ENCODE measurements at places on chromosomes 3 and 15.

- DNase-seq = no peak
These were observed 15.5 kb downstream of the PLA1A start for GRCh38 chr3:119613201-119613600.

DNA sequence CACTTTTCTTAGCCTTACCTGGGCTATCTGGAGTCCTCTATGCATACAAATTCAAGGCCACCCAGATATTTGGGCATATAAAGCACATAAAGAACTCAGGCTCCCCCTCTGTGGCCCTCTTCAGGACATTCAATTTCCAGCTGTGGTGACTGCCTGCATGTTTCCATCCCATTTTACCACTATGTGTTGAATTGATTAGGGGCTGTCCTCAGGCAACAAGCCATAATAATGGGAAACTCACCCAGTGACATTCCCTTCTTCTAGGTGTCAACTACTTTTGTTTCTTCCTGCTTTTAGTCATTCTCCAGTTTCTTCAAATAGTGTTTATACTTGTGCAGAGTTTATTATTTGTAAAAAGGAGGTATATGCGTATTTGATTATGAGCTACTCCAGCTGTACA, 18.0 kb downstream of the NRG4 start:
- no peak for DNase-seq

GRCh38 chr3:124383051-124383450, 347.2 kb upstream of the UMPS start:
- DNase-seq = no peak

GRCh38 chr15:101543926-101544612, 54.6 kb upstream of the PCSK6 start:
- no peak for DNase-seq

DNA sequence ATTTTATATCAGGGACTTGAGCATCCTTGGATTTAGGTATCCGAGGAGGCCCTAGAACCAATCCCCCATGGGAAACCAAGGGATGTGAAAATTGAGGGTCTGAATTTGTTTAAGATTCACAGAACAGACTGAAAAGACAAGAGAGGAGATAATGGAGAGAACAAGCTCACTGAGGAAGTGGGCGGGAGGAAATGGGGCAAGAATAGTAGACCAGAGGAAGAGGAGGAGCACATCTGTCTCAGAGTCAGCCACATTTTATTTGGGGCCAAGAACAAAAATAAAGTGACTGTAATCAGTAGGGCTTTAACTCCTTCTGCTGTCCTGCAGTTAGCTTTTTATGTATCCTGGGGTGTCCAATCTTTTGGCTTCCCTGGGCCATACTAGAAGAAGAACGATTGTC, 63.8 kb downstream of the BLM start:
- no peak for DNase-seq

DNA sequence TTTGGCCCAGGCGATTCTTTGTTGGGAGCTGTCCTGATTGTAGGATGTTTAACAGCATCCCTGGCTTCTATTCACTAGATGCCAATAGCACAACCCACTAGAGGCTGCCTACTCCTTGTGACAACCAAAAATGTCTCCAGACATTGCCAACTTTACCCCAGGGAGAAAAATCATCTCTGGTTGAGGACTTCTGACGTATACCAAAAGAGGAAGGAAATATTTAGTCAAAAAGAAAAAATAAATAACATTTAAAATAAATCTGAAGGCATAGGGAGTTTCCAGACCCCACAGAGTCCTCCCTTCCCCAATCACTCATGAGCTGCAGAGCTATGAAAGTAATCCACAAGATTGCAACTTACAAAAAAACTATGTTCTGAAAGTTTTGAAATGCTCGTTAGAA, 61.0 kb downstream of the MECOM start:
- no peak for DNase-seq

DNA sequence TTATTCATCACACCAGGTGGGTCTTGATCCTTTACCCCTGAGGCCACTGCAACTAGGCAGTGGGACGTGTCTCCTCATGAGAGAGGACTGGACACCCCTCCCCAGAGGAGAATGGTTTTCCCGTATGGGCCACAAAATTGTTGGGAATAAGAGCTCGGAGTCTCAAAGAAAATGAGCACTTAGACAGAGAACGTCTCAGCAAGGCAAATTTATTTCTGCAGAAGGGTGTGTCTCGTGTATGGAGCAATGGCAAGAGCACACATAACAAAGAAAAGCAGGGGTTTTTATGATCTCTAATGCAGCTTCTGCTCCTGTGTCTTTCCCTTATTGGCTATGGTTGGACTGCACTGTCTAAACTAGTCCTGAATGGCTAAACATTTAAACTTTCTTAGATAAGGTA, 803.5 kb downstream of the PLOD2 start:
- DNase-seq = no peak

GRCh38 chr15:43911235-43911781, 84.5 kb downstream of the WDR76 start:
- DNase-seq = no peak

- no peak for DNase-seq
These were observed 20.9 kb upstream of the TEX9 start for GRCh38 chr15:56344336-56344735.

DNA sequence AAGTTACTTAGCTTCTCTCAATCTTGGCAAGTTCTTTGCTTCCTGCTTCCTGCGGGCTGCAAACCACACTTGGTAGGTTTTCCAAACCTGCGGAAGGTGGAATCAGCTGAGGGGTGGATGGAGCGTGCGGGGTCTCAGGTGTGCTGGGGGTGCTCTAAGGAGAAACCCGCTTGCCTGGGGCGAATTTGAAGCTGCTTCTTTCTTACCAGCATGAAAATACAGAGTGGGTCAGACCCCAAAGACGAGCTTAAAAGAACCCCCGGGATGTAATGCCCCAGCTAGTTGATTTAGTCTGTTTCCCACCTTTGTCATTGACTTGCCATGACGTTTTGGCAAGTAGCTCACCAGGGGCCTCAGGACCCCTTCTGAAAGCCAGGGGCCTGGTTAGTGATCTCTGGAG, 28.8 kb upstream of the CORO2B start:
- no peak for DNase-seq

DNA sequence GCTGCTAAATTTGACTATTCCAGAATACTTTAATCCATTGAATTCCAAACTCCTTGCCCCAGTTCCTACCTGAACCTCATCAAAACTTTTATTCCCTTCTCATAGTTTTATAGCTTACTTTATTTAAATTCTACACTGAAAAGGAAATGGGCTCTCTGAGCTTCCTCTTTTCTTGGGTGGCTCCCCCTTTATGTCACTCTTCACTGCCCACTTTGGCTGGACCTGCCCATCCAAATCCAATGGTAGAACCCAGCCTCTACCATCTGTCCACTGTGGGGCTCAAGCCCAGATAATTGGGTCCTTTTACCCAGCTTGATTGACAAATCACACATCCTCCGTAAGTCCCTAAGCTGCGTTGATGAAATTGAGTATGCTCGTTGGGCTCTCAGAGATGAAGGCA, 216.5 kb downstream of the BBX start:
- DNase-seq = no peak

DNA sequence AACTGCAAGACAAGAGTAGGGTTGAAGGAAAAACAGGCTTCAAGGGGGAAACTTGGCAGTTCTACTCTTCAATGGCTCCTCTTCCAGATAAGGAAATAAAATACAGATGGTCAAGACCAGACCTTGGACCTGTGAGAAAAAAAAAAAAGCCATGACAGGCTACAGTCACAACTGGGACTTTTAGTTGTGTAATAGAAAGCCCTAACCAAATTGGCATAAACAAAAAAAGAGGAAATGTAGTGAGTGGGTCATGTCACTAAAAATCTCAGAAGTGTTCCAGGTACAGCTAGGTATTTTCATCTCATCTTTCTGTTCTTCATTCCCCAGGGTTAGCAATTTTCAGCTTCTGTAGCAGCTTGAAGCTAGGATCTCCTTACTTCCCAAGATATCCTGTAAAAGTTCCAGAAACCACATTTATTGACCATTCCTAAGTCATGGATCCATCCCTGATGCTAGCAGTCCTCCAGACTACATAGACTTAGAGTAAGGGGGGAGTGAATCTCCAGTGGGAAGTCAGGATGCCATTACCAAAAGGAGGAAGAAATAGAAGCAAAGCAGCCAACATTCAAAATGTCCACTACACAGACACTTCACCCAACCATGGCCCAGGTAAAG, 61.0 kb upstream of the CSTA start:
- DNase-seq = no peak

DNA sequence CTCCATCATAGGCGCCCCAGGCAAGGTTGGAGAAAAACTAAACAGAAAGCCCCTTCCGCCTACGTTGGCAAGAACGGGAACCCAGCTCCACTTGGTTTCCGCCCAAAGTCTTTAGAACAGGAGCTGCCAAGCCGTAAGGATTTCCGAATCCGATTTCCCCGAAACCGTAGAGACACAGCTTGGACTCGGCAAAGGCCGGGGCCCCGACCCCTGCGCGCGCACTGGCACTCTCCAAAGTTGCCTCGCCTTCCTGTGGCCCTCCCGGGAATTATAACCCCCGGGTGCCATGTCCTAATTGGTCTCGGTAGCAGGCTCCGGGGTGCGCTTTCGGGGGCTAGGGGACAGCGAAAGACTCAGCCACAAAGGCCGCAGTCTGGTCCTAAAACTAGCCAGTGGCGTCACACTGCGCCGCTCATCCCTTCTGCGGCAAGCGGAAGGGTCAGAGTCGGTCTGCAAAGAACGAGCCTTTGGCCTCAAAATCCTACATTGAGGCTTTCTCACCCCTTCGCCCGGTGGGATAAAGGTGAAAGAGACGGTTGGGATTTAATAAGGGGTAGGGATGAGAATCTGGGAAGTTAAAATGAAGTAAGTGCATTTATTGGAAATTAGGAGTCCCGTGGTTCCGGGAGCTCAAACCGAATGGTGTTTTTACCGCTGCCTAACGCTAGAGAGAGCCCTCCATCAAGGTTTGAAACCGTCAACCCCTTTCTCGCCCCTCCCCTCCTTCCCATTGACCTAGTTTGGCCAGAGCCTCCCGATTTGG, 6.8 kb downstream of the BCL6 start:
- peak; percentile 69 for DNase-seq

GRCh38 chr3:30777426-30778113, 116.9 kb downstream of the GADL1 start:
- no peak for DNase-seq

DNA sequence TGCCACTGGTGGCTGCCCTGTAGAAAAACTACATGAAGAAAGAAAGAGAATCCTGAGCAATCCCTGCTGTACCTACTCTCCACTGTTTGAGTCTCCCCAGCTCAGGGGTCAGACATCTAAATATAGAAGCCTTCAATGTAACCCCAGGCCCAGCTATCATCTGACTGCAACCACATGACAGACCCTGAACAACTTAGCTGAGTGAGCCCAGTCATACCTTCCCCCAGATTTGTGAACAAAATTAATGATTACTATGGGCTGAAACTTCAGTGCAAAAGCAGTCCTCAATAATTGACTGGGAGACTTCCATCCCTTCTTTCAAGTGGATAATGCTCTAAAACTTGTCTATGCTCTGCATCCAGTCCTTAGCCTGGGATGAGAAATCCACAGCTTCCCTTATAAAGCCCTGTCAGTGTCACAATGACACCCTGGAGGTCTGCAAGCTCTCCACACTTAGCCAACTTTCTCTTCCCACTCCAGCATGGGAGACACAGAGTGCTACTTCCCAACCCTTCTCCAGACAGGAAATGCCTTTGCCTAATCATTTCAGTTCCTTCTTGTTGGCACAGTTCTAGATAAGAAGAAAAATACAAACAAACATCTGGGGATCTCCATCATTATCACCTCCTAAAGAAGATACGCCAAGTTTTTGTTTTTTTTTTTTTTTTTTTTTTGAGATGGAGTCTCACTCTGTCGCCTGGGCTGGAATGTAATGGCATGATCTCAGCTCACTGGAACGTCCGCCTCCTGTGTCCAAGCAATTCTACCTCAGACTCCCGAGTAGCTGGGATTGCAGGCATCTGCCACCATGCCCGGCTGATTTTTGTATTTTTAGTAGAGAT, 198.5 kb upstream of the GADL1 start:
- no peak for DNase-seq

- DNase-seq = no peak
These were observed 49.4 kb downstream of the MYZAP start for GRCh38 chr15:57640930-57641682.

GRCh38 chr3:188180114-188180513, 26.2 kb downstream of the LPP start:
- DNase-seq = no peak

DNA sequence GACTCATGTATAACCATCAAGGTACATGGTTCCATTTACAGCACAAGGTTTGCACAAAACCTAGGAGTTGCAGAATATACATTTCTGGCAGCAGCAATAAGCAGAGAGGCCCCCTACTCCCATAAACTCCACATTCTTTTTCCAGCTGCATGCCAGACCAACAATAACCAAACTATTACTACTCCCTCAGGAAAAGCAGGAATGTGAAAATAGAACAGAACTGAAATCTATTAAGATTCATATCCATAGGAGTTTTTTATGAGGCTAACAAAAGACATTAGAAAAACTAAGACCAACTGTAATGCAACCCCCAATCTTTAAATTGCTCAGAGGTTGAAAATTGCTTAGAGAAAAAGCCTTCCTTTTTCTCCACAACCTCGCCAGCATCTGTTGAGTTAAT, 27.6 kb upstream of the TOP2B start:
- no peak for DNase-seq

DNA sequence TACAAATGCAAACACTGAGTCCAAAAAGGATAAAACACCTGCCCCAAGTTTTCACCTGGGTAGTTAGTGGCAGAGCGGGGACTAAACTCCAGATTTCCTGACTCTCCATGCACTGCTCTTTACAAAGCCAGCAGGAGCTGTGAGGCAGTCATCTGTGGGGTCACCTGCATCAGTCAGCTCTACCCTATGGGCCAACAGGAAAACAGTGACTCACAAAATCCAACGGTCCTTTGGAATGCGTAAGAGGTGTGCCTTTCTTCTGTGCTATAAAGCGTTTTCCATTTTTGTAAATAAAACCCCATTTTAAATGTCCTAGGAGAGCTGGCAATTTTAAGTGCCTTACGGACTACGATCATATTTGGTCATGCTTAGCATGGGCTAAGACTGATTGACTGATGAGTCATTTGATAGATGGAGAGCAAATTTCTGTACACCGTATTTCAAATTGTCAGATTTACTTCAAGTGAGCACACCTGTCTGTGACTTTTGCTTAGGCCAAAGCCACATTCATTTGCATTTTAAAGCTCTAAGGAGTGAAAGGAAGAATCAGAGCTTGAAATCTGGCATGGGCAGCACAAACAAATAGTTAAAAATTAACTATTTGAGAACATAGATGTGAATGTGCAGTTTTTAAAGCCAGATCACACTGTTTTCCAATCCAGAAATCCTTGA, 4.4 kb upstream of the COL8A1 start:
- no peak for DNase-seq
